ENCODE measurements at places on chromosomes 3 and 15. TPM values are rescaled to one million over a fixed set of nuclear protein-coding genes. Genes with fewer than 3 reads are reported as not detected.

- H3K4me3 ChIP-seq: no peak overlapping the region
- H3K27ac ChIP-seq: no peak overlapping the region
- H3K4me1 ChIP-seq: peaks cover 15% of the 10 kb centered on the region
- no peak for DNase-seq
Observed at GRCh38 chr3:188066141-188066540, 87.8 kb upstream of the LPP start.

GRCh38 chr15:97748576-97748975 lies 211.9 kb upstream of the ARRDC4 start:
- H3K4me1 ChIP-seq: peaks cover 15% of the 10 kb centered on the region
- H3K4me3 ChIP-seq: no peak overlapping the region
- no peak for DNase-seq
- no peak overlapping the region for H3K27ac ChIP-seq

GRCh38 chr15:40569129-40569953 lies at the start of gene RPUSD2:
TSS of gene RPUSD2 (plus strand) at chr15:40569299. CDS start at chr15:40569338, 39 bp downstream.
- H3K4me3 ChIP-seq: peak within 1 kb of the TSS; percentile 91
- peaks cover 32% of the 10 kb centered on the region for H3K4me1 ChIP-seq
- H3K36me3 ChIP-seq: peaks cover 31% of the 10 kb centered on the region
- no peaks in the 10 kb centered on the region for H3K27me3 ChIP-seq

DNA sequence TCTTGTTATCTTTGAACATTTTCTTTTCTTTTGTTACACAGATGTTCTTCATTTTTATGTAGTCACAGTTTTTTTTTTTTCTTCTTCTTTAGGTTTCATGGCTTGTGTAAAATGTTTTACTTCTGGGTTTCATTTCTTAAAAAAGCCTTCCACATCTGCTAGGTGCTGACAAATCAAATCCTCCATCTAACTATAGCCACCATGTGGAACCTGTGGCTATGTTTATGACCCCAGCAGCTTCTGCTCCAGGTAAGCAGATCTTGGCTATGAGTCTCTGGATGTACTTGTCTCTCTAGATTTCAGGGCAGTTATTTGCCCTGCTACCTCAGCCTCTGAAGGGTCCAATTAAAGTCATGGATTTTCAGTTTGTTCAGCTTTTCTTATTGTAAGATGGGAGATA lies 44.5 kb downstream of the OXSM start:
- H3K27me3 ChIP-seq: no peaks in the 10 kb centered on the region
- H3K4me1 ChIP-seq: peaks cover 5% of the 10 kb centered on the region
- H3K4me3 ChIP-seq: no peak overlapping the region
- H3K36me3 ChIP-seq: no peaks in the 10 kb centered on the region
- DNase-seq: no peak

The ATP2B2 gene
- under 0.01 TPM for total RNA-seq
